ENCODE measurements at places on chromosomes 3 and 15.

GRCh38 chr3:133276594-133276993 is 123.3 kb upstream of the BFSP2 start:
- DNase-seq: no peak

DNA sequence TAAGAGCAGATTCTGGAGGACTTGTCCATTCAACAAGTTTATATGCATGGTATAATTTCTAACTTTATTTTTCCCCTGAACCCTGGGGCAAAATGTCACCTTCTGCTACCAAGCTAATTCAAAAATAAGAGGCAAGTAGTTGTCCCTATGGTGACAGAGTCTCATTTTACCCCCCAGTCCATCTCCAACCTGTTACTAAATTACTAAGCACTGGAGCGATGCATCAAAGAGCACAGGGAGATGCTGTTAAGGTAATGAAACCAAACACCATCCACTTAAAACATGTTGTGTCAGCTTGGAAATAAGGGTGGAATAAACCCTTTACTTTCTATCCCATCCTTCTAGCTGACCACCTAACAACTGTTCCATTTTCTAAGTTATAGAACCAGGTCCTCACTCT is 417.4 kb upstream of the ATP11B start:
- DNase-seq: no peak

- DNase-seq: peak; percentile 64
Measured at GRCh38 chr15:36468746-36469145, 110.7 kb upstream of the CDIN1 start.

DNA sequence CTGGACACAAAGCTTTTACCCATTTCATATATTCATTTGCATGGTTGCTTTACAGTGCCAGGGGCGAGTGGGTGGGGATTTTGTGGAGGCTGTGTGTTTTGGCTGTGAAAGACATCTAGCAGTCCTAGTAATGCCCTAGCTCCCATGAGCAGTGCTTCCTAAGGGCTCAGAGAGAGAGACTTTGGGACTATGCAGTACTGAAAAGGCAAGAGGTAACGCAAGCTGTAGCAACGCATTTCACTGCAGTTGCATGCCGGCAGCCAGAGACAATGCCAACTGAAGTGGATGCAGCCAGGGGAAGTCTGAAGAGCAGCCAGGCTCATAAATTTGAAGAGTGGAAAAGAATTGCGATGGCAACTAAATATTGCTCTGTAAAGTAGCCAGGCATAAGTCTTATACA is 27.4 kb upstream of the ATP10A start:
- no peak for DNase-seq

DNA sequence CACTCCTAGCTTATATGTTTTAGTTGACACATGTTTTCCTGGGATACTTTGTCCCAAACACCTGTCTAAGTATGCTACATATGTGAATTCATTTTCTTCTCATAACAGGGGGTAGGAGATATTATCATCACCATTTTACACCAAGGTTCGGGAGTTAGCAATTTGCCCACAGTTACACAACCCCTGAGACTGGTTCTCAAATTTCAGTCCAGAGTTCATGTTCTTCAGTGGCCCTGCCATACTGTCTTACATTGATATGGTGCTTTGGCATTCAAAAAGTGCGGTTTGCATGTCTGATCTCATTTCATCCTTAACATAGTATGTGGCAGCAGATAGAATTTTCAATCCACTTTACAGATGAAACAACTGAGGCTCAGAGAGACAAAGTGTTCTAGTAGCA is 38.4 kb downstream of the ROBO2 start:
- no peak for DNase-seq

- no peak for DNase-seq
Measured at GRCh38 chr3:108088697-108089096, 2.1 kb downstream of the CD47 start.

DNA sequence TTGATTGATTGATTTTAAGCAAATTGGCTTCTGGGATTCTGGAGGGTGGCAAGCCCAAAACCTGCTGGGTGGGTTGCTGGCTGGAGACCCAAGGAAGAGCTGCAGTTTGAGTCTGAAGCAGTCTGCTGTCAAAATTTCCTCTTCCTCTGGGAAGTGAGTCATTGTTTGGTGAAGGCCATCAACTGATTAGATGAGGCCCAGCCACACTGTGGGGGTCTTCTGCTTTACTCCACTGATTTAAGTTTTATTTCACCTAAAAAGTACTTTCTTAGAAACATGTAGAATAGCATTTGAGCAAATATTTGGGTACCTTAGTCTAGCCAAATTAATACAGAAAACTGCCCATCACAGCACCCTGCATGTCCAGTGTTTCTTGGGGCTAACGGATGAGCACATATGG is 33.8 kb downstream of the FAH start:
- no peak for DNase-seq

DNA sequence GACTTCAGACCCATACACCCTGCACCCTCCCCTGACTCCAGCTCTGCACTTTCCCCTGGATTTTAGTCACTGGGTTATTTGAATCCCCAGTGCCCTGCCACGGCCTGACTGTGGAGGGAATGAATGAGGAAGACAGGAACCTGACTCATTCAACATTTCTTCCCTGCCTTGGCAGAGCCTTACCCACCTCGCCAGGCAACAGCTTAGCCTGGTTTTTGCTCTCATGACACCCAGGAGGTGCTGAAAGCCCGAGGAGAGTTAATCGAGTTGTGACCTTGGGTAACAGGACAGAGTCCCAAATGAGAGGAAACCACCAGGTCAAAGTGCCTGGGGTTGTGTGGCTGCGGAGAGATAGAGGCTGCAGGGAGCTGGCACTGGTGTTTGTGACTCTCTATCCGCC is 128.3 kb downstream of the SMAD6 start:
- no peak for DNase-seq

- DNase-seq: no peak
Measured at GRCh38 chr3:196753201-196753600, 13.5 kb downstream of the PAK2 start.

- DNase-seq: no peak
Measured at GRCh38 chr3:55349851-55350250, 137.3 kb downstream of the WNT5A start.

- no peak for DNase-seq
Measured at GRCh38 chr3:110731148-110731547, 340.5 kb upstream of the NECTIN3 start.

GRCh38 chr3:137264071-137264820 is 306.5 kb downstream of the IL20RB start:
- peak; percentile 20 for DNase-seq

DNA sequence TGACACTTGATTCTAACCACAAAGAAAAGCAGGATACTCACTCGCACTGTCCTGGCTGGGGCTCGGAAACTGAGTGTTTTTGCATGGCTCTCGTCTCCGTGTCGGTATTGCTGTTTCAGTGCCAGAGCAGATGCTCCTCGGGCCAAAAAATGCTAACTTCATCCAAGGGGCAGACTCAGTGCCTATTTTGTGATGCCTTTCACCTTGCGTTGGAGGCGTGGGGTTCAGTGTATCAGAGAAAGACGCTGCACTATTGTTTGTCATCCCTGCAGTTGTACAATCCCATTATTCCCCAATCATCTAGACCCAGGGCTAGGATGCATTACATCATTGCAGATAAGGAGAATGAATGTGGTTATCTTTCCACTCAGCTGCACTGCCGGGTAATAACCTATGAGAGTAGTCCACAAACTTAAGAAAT is 1.4 kb downstream of the CACNA2D3 start:
- DNase-seq: no peak

DNA sequence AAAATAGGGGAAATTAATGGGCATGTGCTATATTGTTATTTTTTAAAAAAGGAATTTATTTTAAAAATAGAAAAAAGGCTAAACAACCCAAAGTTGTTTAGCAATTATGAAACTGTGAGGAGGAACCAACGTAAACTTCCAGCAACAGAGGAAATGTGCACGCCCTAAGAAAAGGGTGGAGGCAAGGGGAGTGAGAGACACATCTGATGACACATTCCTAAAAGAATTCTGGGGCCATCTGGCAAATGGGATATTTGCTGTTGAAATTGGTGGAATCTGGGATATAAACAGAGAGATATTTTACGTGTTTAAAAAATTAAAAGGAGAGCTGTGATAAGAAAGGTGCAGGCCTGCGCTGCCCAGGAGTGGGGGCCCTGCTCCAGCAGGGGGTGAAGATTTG is 50.8 kb upstream of the MUC13 start:
- no peak for DNase-seq

GRCh38 chr3:188507244-188507720 is 353.3 kb downstream of the LPP start:
- no peak for DNase-seq

DNA sequence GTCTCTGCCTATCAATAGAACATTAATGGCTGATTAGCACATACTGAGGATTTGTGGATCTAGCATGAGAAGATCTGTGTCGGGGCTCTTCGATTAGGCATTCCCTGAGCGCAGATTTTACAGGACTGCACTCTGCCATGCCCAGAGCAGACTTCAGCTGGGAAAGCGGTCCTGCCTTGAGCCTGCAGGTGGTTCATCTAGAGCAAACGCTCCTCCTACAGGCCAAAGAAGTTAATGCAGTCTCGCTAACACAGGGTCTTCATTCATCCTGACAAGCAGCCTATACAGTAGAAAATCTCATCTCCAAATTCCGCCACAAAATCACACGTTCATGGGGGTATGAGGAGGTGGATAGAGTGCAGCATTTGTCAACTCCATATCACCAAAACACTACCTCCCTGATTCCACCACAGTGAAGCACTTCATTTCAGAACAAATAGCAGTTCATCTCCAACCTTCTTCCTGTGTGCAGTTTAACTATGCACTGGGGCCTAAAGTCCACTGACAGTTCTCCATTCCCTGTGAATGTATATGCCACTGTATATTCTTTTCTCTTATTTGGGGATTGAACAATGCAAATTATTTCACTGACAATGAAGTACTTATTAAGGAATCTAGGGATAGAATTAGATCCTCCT is 405.8 kb downstream of the IGSF11 start:
- DNase-seq: peak; percentile 63

- DNase-seq: no peak
Measured at GRCh38 chr3:104909198-104909597, 457.5 kb upstream of the ALCAM start.

- DNase-seq: no peak
Measured at GRCh38 chr3:53234841-53235232, 21.0 kb downstream of the TKT start.

- DNase-seq: no peak
Measured at GRCh38 chr3:122260206-122260605, 64.8 kb upstream of the CSTA start.

GRCh38 chr3:28124882-28125281 is 116.5 kb upstream of the CMC1 start:
- no peak for DNase-seq

- no peak for DNase-seq
Measured at GRCh38 chr3:175342196-175342595, 483.1 kb downstream of the NAALADL2 start.

DNA sequence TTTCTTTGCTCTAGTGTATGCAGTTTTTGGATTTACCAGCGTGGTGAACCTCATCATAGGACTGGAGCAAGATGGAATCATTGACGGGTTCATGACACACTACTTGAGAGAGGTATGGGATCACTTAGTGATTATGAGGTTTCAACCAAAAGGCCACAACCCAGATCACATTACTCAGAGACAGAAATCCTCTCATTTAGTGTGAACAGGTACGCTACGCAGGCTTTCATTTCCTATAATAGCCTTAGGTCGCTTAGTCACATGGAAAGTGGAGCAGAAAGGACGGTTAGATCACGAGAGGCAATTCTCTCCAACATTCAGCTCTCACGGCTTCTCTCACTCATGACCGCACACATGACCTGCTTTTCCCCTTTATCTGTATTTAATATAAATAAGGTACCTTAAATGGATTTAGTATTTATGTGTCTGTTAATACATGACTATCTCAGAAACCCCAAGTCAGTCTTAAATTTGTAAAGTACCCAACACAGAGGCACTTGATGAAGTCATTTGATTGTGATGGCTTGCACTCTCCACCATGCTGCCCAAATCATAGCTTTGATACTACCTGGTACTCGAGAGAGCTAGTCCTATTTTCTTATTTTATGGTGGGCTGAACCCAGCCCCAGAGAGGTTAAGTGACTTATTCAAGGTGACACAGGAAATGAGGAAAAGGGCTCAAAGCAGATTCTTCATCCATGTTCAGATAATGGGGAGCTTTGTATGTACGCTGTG is 8.6 kb downstream of the TM6SF1 start:
- no peak for DNase-seq

DNA sequence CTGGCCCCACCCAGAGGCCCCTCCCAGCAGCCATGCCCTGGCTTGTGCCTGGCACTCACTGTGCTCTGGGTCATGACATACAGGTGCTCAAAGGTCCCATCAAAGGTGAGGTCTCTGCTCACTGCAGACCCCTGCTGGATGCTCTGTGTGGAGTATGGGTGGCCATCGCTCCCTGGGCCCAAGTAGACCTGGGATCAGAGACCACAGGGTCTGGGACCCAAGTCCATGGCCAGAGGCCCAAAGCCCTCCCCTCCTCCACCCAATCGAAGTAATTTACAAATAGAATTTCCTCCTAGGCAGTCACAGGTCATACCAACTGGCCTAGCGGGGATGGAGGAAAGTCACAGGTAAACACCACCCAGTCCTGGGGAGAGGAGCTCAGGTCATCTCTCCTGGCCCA is 7.6 kb downstream of the PLXNB1 start:
- no peak for DNase-seq
